ENCODE measurements at places on chromosomes 7 and 10.

DNA sequence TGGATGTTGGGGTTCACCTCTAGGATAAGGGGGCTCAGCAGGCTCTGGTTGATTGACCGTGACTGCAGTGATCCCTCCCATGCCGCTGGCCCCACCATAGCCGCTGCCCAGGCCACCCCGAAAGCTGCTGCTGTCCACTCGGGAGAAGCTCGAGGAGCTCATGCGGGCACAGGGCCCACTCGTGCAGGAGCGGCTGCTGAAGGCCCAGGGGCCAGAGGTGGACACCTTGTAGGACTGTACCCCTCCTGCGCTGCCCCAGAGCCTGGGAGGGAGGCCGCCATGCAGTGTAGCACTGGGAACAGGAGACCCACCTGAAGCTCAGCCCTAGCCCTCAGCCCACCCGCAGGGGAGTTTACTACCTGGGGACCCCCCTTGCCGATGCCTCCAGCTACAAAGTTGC lies 70.0 kb downstream of the CHRM2 start:
- DNase-seq = no peak

DNA sequence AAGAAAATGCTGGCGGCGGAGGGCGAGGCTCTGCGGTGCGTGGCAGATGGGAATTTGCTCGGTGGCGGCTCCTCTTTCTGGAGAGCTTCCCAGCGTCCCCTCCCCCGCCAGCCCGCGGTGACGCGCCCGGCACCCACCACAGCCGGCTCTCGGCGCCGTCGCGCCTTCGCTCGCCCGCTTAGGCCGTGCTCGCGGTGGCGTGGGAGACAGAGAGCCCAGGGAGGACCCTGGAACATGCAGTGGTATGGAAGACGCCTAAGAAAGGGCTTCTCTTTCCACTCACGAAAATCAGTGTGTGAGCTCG lies 576 bp upstream of the CSGALNACT2 start:
- peak; percentile 69 for DNase-seq

DNA sequence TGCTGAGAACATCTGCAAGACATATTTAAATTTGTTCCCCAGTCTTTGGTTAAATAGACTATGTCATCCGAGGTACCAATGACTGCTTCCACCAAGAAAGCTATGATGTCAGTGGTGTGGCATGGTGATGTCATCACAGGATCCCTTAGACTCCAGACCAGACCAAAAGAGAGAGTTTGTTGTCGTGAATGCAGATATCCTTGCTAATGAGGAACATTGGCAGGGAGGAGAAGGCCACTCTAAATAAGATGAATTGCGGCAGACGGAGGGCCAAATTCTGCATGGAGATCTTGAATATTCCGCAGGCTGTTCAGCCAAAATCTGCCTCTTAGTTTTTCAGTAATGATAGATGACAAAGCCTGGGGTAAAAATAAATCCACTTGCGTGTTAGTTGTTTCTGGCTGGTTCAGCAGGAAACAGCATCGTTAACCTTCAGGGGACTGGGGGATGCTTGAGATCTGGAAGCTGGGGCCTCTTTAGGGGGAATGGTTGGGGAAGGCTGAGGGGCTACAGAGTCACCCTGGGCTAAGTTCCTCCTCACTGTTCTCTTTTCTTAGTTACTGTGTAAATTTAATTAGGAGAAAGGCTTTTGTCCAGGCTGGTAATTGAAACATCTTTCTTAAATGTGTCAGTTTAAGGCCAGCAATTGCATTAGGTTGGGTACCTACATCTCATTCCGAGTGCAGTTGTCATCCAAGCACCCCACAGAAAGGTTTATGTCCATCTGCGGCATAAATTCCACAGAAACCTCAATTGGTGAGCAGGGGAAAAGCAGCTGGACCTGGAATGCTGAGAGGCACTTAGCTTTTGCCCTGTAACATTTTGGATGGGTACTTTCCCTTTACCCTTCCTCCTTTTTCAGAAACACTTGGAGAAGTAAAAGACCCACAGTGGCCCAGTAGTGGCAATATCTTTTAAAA lies 11.6 kb upstream of the CAMK1D start:
- DNase-seq = no peak

DNA sequence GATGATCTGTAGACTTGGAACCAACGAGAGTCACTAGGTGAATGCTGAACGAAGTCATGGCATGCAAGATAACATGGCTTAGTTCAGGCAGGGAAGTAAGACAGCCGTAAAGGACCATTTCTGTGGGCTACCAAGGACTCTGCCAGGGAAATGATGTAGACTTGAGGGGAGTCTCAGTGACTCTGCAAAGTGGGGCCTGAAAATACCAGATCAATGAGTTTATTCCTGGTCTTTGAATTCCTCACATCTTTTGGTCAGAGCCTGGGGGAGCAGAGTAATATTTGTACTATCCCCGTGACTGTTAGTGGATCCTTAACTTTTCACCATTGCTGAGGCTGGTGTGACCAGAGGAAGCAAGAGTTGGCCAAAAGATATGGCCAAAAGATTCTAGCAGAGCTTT lies 60.7 kb upstream of the INHBA start:
- no peak for DNase-seq

GRCh38 chr7:80496586-80496985 lies 15.3 kb downstream of the GNAT3 start:
- DNase-seq = no peak

DNA sequence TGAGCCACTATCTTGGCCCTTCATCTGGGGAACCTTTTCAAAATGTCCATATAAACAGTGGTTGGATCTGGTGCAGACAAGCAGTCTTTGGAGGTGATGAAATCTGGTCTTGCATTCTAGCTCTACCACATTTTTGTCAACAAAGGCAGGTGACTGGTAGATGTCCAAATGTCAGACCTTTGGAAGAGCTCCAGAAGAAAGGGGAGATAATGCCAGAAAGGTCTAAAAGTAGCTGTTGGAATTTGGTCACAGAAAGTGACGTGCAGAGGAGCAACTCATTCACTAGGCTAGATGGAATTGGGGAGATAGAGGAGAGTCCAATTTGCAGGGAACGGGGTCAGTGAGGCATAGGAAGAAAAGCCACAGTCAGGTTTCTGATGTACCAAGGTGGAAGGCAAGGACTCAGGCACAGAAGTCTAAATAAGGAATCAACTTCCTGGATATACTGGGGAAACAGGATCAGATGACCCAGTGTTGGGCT lies 36.4 kb upstream of the WAC start:
- DNase-seq = no peak

GRCh38 chr10:84371944-84372343 lies 43.6 kb downstream of the CCSER2 start:
- DNase-seq = no peak

- DNase-seq = no peak
These were observed 922 bp upstream of the MYO1G start for GRCh38 chr7:44979481-44980392.

DNA sequence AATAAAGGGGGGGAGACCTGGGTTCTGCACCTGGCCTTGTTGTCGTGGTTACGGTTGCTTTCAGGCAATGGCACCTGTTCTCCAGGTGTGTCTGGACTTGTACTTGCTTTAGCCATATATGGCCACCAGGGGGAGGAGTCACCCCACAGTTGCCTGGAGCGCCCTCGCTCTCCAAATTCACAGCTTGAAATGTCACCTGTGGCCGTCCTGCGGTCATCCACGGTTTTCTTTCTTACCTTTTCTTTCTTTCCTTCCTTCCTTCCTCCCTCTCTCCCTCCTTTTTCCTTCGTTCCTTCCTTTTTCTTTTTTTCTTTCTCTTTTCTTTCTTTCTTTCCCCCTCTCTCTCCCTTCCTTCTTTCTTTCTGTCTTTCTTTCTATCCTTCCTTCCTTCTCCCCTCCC lies 157.2 kb upstream of the ZNF92 start:
- DNase-seq = no peak

GRCh38 chr7:155860840-155861479 lies 48.7 kb upstream of the SHH start:
- no peak for DNase-seq

GRCh38 chr7:690478-691360 lies 35.8 kb upstream of the DNAAF5 start:
- DNase-seq = no peak
